Mammary epithelial cell (primary cell): ENCODE measurements at places on chromosomes 16 and 17. TPM values are rescaled to one million over a fixed set of nuclear protein-coding genes. Genes with fewer than 3 reads are reported as not detected.

DNA sequence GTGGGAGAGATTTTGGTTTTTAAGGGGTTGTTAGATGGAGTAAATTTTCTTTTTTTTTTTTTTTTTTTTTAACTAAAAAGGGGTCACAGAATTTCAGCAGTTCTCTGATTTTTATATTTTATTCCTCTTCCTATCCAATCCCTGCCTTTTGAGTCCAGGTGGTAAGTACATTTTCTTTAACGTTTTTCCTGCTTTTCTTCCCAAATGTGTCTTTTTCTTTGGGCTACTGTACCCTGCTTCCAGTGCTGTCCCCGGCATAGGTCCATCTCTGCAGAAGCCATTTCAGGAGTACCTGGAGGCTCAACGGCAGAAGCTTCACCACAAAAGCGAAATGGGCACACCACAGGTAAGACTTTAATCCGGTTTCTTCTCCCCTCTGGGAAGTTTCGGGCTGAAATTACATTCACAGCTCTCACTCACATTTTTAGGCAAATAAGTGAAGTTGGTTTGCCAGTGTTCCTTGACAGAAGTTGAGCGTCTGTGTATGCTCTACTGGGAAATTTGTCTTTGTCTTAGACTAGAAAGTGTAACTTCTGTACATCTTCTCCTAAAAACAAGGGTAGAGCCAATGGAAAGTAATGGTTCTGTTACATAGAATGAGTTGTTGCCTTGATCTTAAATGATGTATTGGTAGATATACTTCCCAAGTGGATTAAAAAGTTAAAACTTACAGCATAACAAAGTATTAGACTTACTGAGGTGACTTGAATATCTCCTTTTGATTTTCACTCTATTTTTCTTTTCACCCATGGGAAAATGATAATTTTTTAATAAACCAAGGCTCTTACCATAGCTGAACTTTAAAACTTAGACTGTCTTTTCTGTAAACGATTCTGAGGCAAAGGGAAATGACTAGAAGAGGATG lies 54.5 kb downstream of the TUBD1 start:
- DNase-seq, result no peak

The SEPTIN1 gene
- not detected for total RNA-seq

DNA sequence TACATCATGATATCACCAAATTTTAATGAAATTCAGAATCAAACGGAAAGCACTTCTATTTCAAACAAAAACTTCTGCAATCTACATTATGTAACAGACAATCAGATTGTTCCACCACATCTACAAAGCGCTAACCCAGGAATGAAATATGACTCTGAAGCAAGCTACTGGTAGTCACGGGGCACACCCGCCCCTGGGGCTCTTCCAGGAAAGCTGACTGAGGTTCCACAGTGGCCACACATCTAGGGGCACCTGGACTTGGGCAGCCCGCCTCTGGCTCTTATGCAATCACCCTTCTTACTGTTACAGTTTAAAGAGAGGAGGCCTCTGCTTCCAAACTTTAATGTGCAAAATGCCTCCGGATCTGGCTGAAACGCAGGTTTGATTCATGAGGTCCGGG lies 27.5 kb downstream of the ZCCHC14 start:
- DNase-seq, result peak; percentile 84

- no peak for DNase-seq
Observed at GRCh38 chr17:32485261-32486110, 1.3 kb upstream of the CDK5R1 start.

The RAB34 gene
- 70.0 and 83.4 TPM in 2 replicates for total RNA-seq

DNA sequence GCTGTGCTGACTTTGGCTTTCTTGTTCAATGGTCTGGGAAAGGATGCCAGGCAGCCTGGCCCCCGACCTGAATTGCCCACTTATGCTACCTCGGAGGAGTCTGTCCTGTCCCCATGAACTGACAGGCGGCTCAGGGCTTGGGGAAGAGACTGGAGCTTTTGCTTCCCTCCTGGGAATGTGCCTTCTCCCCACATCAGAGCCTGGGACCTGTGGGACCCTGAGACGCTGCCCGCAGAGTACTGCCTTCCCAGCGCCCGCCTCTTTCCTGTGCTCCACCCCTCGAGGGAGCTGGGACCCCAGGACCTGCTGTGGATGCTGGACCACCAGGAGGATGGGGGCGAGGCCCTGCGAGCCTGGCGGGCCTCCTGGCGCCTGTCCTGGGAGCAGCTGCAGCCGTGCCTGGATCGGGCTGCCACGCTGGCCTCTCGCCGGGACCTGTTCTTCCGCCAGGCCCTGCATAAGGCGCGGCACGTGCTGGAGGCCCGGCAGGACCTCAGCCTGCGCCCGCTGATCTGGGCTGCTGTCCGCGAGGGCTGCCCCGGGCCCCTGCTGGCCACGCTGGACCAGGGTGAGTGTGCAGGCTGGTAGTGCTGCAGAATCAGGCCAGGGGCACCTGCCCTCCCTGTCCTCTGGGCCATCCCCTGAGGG lies 18.5 kb downstream of the FCSK start:
- no peak for DNase-seq

- no peak for DNase-seq
Observed at GRCh38 chr17:80422981-80423380, 8.0 kb downstream of the ENDOV start.

- DNase-seq, result no peak
Observed at GRCh38 chr16:81830845-81831540, 51.9 kb downstream of the PLCG2 start.
